Stimulated activated CD8-positive, alpha-beta memory T cell treated with anti-CD3 and anti-CD28 coated beads, Interleukin-15, amount 100 ng/mL, for 24 hours (primary cell): ENCODE measurements at places on chromosomes 13 and 19.

DNA sequence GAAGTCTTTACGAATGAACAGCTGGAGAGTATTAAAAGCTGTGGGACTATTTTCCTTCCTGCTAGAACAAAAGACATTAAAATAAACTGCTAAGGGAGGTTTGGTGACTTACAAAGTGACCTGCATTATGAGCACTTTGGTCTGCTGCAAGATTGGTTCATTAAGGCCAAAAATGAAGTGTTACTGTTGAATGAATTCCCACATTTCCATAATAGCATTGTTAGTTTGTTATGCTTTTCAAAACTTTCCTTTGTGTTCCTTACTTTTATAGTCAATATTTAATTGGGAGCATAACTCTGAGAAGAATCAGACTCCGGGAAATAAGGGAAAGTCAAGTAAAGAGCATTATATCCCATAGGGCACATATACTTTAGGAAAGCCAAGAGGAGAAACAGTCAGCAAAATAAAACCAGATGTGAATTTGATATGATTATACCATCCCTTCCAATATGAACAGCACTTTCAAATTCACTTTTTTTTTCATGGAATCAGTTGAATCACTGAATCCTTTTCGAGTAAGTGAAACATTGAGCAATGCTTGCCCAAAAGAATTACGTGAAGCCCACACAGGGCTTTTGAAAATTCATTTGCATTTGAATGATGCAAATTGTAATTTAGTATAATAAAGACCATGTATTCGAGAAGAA is 112.6 kb downstream of the KCTD12 start:
- DNase-seq, result no peak

DNA sequence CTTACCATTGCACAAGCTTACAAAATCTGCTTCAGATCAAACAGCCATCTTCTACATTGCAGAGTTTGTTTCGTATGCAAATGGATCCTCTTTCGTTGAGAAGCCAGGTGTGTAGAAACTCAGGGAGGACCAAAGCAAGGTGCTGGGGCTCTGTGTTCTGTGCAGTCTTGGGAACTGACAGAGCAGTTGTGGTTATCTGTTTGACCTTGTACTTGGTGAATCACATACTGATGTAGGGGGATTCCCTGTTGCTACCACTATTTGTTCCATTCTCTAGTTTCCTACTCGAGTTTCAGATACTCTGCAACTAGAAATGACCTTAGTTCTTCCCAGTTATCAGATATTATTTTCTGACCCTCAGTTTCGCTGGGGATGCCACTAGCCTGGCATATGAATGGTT is 95.2 kb upstream of the CLDN10 start:
- no peak for DNase-seq

DNA sequence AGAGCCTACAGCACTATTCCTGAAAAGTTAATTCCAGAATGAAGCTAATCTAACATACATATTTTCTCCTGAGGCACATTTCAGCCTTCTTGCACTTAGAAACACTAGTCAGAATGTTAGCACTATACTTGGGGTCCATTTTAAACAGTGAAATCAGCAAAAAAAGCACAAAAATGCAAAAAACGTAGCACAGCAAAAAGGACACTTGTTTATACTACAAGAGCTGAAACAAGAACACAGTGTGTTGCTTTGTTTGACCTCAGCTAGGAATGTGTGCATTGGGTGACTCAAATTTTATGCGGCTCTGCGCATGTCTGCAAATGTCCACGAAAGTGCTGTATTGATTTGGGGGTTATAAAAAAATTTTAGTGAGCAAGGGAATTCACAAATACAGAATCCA is 226.2 kb downstream of the KCNRG start:
- DNase-seq, result no peak

DNA sequence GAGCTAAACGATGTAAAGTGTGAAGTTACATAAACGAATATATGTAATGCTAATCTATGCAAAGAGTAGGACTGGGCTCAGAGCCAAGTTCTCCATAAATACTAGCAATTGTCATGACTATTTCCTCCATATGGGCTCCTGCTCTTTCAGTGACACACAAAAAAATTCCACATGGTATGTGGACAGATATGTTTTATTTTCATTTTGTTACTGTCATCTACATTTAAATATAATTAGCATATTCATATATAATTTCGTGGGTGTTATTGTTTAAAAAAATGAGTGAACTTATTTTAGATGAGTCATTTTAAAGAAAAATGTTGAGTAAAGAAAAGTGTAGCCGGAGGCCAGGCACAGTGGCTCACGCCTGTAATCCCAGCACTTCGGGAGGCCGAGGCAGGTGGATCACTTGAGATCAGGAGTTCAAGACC is 5.0 kb upstream of the IGSF23 start:
- DNase-seq, result no peak

DNA sequence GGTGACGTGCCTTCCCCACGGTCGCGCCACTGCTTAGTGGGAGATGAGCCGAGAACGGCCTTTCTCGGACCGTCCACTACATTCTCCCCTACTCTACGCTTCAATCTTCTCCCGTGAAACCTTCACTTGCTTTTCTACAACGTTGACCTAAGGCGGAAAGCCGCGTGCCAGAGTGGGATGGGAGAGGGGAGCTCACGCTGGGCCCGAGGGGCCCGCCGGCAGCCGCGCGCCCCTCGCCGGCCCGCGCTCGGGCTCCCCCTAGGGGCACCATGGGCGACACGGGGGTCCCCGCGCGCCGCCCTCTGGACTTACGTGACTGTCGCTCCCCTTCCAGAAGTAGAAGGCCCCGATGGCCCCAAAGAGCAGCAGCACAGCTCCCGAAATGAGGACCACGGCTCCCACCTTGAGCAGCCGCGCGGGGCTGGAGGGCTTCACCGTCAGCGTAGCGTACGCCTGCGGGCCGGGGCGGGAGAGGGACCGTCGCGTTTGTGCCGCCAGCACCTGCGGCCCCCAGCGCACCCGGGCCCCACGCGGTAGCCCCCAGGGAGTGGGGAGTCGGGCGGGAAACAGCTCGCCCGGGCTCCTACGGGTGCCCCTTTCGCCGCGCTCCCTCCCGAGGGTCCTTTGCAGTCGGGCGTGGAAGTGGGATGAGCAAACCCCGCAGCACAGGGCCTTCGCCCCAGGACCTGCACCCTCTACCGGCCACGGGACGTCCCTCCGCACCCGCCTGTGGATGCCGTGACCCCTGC is 727 bp downstream of the CNMD start:
- no peak for DNase-seq

DNA sequence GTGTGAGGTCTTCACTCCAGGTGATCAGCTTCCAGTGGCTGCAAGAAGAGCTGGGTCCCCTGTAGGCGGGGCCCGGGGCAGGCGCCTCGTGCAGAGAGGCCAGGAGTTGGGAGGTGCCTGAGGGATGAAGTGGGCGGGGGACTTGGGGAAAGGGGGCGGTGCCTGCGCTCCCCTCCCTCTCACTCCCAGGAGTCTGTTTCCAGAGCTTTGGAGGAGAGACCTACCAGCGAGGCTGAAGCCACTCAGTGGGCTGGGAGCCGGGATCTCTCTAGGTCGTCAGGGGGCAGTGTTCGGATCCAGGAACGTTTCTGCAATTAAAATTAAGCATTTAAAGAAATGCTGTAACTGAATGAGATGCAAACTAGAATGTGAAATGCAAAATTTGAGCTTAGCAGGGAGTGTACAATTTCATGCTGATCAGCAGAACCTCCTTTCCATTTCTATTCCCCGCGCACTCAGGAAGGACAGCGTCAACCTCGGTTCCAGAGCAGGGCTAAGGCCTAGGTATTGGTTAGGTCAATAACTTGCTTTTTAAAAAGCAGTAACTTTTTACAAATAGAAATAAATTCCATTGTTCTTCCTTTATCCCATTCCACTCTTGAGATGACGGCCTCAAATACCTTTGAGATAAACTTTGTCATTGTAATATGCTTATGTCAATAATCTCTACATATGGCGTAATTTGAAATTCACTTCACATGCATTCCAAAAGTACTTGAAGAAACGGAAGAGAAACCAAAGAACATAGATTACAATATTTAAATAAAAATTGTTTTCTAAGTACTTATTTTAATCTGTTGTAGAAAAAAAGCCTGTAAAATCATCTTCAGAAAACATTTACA is 11.6 kb downstream of the ZNF160 start:
- no peak for DNase-seq

- DNase-seq, result no peak
Observed at GRCh38 chr13:33375421-33375820, 89.9 kb upstream of the STARD13 start.

DNA sequence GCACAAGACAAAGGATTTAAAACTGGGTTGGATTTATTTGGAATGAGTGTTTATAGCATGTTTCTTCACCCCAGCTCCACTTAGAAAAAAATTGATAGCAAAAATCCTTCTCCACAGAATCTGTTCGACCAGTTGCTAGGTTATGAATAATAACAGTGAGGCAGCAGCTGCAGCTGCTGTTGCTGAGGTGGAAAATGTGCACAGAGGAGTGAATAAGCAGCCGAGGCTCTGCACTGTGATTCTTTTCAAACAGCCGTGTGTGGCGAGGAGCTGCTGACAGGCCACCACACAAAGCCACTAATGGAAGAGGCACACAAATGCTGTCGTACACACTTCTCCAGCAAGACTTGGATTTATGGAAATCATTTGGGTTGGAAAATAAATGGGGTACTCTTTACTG is 6.4 kb upstream of the RASL11A start:
- DNase-seq, result no peak

- DNase-seq, result peak; percentile 55
Observed at GRCh38 chr13:98476538-98476966, 100.4 kb downstream of the STK24 start.

- peak; percentile 96 for DNase-seq
Observed at GRCh38 chr19:10565567-10566407, at the start of gene KRI1. Gene KRI1 (minus strand): TSS chr19:10566010. CDS start chr19:10565999, 11 bp downstream.

GRCh38 chr13:77492982-77493381 is 42.5 kb upstream of the SCEL start:
- DNase-seq, result no peak
